Stimulated activated CD8-positive, alpha-beta memory T cell treated with anti-CD3 and anti-CD28 coated beads, Interleukin-4, amount 100 ng/mL, for 4 hours (primary cell): ENCODE measurements at places on chromosomes 16 and 17.

DNA sequence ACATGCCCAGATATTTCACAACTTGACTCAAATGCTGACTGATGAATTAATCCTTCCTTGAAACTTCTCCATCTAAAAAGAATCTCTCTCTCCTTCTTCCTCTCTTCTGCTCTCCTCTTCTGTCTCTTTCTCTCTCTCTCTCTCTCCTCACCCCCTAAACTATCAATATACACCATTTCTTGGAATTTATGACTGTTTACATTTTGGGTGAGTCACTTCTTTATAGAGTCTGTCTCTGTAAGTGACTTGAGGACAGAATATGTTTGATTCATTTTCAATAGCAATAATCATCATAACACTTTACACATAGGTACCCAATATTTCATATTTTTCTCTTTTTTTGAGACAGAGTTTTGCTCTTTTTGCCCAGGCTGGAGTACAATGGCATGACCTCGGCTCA is 15.3 kb downstream of the OR3A1 start:
- no peak for DNase-seq

DNA sequence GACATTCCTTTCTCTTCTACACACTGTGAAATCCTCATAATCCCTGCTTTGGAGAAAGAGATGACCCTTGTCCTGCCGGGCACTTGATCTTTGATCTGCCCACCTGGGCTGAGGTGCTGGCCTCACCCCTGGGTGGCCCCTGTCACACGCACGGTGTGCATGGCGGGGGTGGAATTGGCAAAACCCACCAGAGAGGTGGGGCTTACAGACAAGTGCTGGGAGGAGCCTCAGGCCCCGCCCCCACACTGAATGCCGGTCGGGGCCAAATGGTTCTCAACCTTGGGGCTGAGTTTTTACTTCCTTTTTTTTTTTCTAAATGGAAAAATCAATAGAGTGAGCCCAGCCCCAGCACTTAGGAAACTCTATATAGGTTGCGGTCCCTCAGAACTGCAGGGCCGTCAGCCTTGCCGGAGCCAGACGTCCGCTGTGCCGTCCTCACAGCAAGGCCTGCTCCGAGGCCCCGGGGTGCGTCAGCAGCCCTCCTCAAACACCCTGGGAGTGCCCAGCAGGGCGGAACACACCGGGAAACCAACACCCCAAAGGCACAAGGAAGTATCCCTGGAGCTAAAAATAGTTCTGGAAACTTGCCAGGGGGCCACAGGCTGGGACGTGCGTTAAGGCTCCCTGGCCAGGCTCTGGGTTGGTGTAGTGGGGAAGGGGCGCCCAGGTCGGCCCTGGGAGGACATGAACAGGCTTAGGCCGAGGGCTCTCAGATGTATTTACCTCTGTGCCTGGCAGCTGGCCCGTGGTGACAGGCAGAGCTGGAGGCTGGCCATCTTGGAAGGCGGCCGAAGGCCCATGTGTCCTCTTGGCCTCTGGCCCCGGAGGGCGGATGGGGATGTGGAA is 11.0 kb downstream of the GPRC5C start:
- no peak for DNase-seq

DNA sequence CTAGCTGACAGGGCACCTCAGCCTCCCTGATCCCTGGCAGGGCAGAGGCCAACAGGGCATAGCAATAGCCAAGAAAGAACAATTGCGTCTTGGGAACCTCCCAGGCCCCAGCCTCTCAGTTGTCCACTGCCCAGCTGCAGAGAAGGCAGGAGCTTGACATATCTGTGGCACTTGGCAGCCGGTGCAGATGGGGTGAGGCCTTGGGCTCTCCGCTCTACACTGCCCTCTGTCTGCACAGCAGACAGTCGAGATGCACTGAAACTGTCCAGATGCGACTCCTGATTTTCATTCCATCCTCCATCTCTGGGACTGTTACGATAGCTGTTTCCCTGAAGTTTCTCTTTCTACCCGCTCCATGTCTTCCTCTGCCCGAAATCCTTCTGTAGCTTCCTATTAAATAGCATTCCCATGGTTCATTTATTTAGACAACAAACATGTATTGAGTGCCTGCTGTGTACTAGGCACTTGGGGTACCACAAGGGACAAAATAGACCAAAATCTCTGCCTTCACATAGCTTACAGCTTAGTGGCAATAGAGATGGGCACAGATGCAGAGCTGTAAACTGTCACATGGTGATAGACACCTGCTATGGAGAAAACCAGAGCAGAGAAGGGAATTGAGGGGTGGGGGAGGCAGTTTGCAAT is 3.3 kb downstream of the POLR3E start:
- no peak for DNase-seq

GRCh38 chr17:77734371-77735080 is 224.0 kb upstream of the TNRC6C start:
- DNase-seq: no peak

- no peak for DNase-seq
These were observed 267.4 kb upstream of the PSMD7 start for GRCh38 chr16:74029115-74029792.

DNA sequence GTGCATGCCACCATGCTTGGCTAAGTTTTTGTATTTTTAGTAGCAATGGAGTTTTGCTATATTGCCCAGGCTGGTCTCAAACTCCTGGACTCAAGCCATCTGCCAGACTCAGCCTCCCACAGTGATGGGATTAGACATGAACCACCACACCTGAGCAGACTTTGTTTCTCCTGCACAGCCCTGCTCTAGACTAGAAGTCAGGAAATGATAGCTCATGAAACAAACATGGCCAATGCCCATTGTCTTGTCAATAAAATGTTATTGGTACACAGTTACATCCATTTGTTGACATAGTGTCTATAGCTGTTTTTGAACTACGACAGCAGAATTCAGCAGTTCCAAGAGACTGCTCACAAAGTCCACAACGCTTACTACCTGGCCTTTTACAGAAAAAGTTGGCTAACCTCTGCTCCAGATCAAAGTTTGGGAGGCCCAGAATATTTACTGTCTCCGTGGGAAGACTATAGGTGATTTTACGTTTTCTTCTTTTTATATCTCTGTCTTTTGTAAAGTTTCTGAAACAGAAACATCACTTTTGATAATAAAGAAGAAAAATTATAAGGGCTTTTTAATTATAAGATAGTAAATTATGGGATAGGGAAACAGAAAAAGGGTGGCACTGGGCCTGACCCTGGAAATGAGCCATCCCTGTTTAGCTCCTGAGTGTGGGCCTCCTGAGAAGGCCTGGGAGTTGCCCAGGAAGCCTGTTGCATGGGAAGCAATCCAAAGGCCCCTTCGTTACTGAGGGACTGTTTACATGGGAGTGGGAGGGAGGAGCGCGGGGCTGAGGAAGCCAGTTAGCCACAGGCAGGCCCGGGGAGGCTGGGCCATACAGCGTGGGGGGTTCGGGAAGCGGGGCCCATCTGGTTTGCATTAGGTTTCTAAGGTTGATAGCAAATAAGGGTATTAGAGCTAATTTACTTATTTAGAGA is 201.5 kb downstream of the IRF8 start:
- DNase-seq: no peak

- DNase-seq: no peak
These were observed 41.9 kb upstream of the EMP2 start for GRCh38 chr16:10622036-10622921.

DNA sequence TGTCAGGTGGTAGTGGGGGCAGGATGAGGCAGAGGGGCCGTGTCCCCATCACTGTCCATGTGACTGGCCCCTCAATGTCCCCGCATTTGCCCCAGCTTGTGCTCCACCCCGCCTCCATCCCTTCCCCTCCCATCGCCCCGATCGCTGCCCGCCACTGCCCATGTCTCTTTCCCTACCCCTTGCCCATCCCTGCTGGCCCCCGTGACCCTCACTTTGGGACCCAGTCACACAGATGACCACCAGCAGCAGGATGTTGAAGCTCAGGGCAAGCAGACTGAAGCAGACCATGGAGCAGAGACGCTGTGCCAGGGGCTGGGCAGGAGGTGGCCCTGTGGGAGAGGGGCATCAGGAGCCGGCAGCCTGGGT is 6.1 kb downstream of the ASGR2 start:
- no peak for DNase-seq

DNA sequence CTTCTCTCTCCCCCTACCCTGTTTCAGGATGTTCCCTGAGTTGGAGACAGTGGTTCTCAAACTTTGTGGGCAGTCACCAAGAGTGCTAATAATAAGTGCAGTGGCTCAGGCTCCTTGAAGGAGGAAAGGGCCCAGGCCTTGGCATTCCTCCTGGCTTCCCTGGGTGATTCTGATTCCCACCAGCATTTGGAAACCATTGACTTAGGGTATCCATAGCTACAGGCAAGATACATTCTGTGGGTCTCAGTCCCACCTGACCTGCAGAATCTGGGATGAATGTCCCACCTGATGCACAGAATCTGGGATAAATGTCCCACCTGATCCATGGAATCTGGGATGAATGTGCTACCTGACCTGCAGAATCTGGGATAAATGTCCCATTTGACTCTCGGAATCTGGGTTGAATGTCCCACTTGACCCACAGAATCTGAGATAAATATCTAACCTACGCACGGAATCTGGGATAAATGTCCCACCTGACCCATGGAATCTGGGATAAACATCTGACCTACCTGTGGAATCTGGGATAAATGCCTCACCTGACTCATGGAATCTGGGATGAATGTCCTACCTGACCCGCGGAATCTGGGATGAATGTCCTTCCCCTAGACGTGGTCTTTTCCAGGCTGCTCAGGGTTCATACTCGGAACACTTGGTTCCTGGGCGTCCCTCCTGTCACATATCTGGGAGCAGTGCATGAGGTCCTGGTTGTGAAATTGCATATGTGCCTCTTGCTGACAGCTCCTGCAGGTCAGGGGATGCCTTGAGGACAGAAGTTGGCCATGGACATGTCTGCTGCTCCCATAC is 136.7 kb upstream of the HS3ST2 start:
- no peak for DNase-seq

- DNase-seq: no peak
These were observed 266.7 kb downstream of the SOX9 start for GRCh38 chr17:72387487-72387886.

GRCh38 chr17:70271200-70271599 is 101.9 kb downstream of the KCNJ2 start:
- DNase-seq: no peak

DNA sequence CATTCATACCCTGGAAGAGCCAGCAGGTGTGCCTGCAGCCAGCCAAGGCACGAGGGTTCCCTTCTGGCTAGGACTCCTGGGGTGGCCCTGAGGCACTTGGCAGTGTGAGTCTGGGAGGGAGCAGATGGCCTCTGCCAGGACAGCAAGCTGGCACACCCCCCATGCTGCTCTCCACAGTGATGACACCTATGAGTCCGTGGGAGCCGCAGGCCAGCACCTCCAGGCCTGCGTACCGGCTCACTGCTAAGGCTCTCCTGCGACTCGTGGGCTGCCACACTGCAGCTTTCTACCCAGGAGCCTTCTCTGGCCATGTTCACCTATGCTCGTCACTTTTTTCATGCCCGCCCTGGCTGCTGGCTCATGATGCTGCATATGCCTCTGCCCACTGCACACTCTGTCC is 68.1 kb downstream of the NDEL1 start:
- no peak for DNase-seq

DNA sequence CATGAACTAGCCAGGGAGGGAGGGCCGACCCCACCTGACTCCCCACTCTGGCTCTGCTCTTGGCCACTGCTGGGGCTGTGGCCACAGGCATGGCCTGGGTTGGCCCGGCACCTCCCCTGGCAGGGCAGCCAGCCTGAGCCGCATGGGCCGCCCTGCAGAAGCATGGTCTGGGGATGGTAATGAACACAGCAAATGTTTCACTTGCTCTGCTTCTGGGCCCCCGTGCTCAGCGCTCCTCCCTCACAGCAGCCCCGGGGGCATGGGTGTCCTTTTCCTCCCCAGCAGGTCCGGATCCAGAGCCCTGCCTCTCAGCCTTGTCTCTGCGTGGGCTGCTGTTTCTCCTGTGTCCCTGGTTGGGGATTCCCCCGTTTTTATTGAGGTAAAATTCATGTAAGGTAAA is 30.9 kb upstream of the KCNJ12 start:
- no peak for DNase-seq

GRCh38 chr16:68732042-68732680 is 4.9 kb upstream of the CDH1 start:
- DNase-seq: no peak

- no peak for DNase-seq
These were observed 40.5 kb downstream of the DHRS7B start for GRCh38 chr17:21167303-21167702.

DNA sequence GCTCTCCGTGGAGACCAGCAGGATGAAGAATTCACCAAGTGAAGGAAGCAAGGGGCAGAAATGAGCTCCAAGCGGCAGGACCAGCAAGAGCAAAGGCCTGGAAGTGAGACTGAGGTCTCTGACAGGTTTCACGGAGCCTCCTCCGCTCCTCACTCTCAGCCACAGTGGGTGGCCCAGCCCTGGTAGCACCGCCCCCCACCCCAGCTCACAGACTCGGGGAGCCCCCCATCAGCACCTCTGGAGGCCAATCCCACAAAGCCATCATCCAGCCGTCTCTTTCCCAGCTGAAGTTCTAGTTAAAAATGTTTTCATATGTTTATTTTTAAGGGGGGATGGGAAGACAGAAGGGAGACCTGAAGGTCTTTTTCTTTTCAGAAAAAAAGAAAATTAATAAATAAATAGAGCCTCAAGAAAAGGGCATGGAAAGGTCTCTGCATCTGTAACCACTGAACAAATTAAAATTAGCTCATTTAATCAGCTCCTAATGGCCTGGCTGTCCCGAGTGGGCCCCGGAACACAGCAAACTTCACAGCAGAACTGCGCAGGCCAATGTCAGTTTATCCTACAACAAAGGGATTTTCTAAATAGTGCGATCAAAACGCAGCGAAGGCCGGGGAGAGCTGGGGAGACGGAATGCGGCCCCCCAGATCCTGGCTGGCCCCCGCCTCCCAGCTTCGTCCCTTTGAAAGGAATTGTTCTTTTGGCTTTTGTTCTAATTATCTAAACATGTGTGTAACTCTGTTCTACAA is 190.3 kb downstream of the ZNF423 start:
- DNase-seq: no peak

DNA sequence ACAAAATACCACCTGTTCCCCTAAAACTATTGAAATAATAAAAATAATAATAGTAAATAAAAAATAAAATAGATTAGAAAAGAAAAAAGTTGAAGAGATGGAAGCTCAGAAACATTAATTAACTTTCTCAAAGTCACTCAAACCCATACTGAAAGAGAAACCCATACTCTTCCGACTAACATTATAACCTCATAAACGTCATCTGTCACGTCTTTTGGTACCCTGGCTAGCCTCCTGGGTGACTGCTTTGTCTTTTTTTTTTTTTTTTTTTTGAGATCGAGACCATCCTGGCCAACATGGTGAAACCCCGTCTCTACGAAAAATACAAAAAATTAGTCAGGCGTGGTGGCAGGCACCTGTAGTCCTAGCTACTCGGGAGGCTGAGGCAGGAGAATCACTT is 7.6 kb downstream of the SLFN12L start:
- no peak for DNase-seq

- no peak for DNase-seq
These were observed 40.3 kb downstream of the PKD1 start for GRCh38 chr16:2095315-2095853.

DNA sequence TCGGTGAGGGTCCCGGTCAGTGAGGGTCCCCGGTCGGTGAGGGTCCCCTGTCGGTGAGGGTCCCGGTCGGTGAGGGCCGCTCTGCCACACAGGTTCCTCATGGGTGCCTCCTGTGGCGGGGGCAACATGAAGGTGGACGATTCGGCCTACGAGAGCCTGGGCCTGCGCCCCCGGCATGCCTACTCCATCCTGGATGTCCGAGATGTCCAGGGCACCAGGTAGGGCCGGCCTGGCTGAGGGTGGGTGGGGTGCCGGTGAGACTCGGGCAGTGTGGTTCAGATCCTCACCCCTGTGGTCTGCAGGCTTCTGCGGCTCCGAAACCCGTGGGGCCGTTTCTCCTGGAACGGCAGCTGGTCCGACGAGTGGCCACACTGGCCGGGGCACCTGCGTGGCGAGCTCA is 9.0 kb upstream of the PRR35 start:
- no peak for DNase-seq
